Dorsolateral prefrontal cortex (tissue), 122 donors: ENCODE measurements at places on chromosomes 13 and 19.

DNA sequence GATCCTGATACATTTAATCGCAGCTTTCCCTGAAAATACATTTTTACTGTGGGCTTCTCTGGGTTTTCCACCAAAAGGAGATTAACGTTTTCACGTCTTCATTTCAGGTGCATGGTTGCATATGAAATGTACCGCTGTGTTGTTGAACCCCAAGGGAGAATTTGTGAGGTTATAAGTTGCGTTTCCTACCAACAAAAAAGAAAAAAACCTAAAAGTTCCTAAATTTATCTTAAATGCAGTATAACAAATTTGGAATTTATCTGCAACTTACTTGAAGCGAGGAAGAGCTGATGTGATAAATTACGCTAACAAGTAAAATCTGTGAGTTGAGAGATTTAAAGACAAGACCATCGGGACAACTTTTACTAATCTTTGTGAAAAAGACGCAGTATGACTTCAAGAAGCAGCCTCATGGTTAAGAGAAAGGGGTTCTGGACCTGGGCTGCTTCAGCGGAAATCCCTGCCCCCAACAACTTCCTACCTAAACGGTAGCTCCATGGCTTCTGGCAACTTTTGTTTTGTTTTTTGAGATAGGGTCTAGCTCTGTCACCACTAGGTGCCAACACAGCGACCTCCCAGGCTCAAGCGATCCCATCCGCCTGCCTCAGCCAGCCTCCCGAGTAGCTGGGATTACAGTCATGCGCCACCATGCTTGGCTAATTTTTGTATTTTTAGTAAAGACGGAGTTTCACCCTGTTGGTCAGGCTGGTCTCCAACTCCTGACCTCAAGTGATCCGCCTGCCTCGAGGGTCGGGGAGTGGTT, 958 bp upstream of the OBI1 start:
- no peak for DNase-seq

DNA sequence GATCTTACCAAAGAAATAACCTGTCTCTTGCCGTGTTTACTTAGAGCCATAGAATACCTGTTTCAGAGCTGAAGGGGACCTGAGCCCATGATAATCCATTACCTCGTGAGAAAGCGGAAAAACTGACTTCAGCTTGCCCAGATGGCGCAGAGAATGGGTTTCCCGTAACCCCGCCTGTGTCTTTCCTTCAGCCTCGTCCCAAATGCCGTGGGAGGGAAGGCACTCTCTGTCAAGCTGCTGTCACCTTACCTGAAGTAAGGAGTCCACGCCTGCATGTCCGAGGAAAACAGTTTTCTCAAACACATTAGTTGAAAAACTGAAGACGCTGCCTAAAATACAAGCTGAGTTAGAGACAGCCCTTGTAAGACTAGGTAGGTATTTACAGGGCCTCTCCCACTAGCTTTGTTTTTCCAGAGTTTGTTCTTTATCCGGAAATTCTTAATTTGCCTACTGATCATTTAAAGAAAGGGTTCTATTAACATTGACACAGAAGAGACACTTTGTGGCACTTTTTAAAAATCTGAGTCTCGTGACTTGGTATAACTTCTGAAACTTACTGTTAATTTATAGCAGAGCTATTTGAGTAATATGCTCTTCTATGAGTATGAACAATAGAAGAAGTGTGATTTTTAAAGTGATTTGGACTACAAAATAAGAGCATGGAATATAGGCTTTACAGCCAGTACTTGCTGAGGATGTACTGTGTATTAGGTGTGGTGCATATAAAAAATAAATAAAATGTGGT, 1.3 kb upstream of the INTS6 start:
- no peak for DNase-seq

DNA sequence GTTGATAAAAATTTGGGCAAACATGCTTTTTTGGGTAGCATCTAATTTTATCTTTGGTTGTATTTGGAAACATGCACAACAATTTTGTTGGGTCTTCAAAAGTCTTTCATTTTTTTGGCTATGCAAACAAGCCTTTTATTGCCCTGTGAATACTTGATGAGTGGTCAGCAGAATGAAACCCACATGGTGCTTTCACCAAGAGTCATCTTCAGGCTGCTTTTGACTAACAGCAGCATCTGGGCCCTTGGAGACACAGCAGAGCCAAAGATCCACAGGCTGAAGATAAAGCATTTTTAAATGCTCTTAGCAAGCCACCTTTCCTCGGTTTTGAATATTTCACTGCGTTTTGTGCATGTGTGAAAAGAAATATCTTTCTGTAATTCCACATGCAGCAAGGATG, 154.9 kb downstream of the FGF9 start:
- no peak for DNase-seq

DNA sequence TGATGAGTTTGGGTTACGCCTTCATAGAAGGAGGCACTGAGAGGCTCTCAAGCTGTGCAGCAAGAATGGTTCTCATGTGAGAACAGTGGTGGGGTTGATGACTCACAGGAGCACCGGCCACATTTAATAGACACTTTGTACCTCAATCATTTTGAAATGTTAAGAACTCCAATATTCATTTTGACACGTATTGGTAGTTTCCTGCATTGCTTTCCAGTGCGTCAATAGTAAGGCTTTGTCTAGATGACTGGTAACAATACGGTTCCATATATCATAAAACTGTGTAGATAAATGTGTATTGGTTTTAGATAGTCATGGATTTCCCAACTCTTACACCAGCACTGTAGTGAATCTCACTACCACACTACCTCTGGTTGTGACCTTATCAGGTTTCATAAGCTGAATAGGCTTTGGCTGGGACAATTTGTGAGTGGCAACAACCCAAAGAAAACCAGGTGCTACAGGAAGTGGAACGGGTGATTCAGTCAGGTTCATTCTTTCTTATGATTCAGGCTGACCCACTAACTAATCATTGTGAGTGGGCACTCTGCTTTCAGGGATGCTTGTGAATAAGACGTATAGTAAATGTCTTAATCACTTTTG, 362.6 kb downstream of the KLF5 start:
- no peak for DNase-seq

GRCh38 chr19:53903055-53903680, 5.9 kb upstream of the CACNG7 start:
- DNase-seq, result no peak

- DNase-seq, result no peak
Observed at GRCh38 chr13:51848674-51849073, 3.7 kb upstream of the TMEM272 start.
